Stimulated activated CD4-positive, alpha-beta T cell treated with anti-CD3 and anti-CD28 coated beads, Interleukin-1b, Interleukin-23, amount 100 ng/mL, for 1 hour (primary cell): ENCODE measurements at places on chromosomes 3 and 15.

GRCh38 chr3:139687431-139687830, 9.7 kb upstream of the NMNAT3 start:
- no peak for DNase-seq

- DNase-seq: no peak
These were observed 63.3 kb downstream of the ATP8B4 start for GRCh38 chr15:50055750-50056157.

DNA sequence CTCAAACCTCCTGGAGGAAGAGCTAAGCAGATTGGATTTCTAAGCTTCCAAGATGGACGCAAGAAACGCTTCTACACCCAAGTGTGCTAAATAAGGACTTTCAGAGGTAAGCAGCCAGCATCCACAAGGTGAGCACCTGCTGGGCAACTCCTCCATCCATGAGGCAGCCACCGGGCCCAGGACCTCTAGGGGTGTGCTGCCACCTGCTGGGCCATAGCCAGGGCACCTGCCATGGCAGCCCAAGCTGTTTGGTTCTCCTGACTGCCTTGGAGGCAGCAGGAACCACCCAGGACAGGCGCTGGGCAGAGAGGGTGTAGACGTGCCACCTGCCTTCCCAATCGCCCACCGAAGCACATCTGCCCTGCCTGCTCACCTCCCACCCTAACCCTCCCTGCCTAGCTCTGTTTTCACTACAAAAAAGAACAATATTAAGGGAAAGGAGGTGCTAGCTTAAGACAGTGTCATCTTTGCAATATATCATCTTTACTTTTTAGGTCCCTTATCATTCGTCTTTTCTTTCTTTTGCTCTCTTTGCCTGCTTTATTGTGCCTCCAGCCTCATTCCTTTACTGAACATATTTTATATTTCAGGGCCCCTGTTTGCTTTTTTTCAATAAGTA, 12.9 kb downstream of the C15orf62 start:
- DNase-seq: peak; percentile 52

- no peak for DNase-seq
These were observed 53.7 kb downstream of the TRIM42 start for GRCh38 chr3:140731440-140732119.

DNA sequence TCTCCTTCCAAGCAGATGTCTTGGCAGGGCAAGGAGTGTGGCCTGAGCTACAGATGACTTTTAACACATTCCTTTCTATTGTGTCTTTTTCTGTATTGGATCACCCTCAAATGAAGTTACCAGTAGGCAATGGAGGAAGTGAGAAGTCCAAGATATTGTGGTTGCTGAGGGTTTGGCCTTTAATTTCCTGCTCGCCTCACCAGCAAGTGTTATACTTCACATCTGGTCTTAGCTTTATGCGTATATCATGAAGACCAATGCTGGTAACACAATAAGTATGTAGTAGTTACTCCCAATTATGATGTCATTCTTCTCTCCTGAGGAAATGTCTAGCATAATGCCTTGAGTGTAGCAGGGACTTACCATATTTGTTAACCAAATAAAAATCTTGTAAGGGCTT, 179.9 kb downstream of the ZIC1 start:
- no peak for DNase-seq

GRCh38 chr3:176431038-176431418, 766.3 kb downstream of the TBL1XR1 start:
- no peak for DNase-seq

- no peak for DNase-seq
These were observed 135.1 kb upstream of the HACD2 start for GRCh38 chr3:123719862-123720453.

- DNase-seq: no peak
These were observed 285.1 kb upstream of the STAC start for GRCh38 chr3:36095238-36095637.

DNA sequence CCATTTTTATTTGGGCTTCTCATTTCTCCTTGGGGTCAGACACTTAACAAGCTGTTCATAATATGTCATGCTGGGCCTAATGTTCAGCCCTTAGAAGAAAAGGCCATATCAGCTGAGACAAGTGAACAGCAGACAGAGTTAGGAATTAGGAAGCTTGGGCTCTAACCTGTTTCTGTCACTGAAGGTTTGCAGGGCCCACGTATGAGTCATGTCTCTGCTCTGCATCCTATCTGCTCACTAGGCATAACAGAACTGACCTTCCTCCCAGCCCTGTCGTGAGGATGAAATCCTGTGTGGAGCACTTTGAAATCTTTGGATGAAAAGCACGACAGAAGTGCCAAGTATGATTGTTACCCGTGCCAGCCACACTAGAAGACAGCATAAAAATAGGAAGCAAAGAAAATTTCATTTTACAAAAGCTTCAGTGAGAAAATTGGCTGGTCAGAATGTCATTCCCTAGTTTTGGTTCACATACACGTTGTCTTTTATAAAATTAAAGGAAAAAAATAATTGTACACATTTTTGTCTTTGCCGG, 26.5 kb upstream of the CD47 start:
- no peak for DNase-seq

- no peak for DNase-seq
These were observed 171.4 kb downstream of the CNTN3 start for GRCh38 chr3:74443102-74443501.

DNA sequence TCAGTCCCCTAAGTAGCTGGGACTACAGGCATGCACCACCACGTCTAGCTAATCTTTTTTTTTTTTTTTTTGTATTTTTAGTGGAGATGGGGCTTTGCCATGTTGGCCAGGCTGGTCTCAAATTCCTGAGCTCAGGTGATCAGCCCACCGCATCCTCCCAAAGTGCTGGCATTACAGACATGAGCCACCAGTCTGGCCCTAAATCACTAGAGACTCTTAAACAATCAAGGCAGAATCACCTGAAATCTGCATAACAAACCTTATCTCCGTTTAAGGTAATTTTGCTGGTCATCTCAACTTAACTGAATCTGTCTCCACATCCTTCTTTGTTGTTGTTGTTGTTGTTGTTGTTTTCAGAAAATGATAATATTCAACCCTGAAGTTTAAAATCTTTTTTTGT, 5.6 kb upstream of the TRMT10C start:
- no peak for DNase-seq

DNA sequence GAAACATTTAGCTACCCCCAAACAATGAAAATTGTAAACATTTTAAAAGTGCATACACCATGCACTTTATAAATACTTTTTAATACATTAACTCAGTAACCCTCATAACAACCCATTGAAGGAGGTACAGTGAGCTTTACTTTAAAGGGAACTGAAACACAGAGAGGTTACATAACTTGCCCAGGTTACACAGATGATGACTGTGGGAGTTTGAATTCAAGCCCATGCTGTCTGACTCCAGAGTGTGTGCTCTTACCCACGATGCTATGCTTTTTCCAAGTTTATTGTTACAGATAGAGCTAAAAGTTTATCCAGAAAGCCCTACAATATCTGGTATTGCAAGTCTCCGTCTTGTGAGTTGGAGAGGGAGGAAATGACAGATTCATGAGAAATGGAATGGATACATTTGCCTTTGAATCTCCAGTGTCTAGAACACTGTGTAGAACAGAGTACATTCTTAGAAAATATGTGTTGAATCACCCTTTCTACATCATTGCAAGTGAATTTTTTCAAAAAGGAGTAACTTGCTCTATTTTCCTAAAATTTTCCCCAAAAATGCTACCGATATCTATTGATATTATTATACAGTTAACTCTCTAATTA, 428.3 kb downstream of the NAALADL2 start:
- no peak for DNase-seq

- no peak for DNase-seq
These were observed 51.5 kb upstream of the MYZAP start for GRCh38 chr15:57540211-57540610.

GRCh38 chr3:188439080-188439479, 285.1 kb downstream of the LPP start:
- peak; percentile 3 for DNase-seq

GRCh38 chr3:59777066-59777465, 727.2 kb upstream of the CFAP20DC start:
- no peak for DNase-seq

DNA sequence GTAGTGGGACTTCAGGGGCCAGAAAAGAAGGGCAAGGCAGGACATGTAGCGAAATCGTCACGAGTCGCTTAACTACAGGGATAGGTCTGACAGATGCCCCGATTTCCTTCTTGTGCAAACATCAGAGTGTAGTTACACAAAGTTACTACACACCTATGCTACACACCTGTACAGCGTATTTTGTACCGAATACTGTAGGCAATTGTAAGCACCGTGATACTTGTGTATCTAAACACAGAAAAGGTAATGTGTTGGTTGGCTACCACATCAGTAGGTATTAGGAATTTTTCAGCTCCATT, 515 bp upstream of the MTHFS start:
- no peak for DNase-seq

DNA sequence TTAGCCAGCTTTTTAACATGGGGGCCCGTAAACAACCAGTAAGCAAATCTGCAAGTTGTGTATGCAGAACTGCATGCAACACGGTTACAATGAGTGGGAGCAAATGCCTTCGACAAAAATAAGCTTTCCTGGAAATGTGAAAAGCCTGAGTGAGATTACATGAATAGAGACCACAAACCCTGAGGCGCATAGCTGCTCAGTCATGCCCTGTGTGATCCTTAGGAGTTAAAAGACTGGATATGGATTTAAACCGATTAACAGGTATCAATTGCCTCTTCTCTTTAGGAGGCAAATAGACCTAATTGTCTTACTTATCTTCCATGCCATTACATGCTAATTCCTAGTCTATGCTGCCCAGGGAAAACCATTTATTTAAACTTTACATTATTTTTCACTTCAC, 810.3 kb downstream of the ROBO1 start:
- DNase-seq: no peak

GRCh38 chr3:132332508-132332907, 15.3 kb downstream of the ACP3 start:
- DNase-seq: no peak

DNA sequence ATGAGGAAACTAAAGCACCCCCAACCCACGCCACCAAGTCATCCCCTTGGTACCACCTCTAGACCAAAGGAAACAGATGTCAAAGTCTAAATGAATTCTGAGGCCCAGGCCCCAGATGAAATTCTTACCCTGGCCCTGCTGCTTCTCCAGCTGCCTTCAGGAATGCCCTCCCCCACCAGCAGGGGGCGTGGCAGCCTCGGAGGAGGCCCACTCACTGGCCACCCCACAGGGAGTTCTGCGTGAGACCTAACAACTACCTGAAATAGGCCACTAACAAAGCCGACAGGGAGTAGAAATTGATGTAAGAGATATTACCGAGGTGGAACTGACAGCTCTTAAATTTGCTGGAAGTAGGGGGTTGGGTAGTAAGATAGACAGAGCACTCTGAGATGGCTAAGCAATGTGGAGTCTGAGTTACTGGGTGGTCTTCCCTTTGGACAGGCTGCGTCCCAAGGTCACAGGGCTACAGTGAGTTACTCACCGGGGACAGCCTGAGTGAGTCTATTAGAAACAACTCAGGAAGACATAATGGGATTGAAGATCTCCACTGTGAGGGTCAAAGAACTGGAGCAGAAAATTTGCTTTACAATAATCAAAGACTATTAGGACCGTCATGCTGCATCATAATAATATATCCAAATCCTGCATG, 240.7 kb downstream of the SHOX2 start:
- no peak for DNase-seq

DNA sequence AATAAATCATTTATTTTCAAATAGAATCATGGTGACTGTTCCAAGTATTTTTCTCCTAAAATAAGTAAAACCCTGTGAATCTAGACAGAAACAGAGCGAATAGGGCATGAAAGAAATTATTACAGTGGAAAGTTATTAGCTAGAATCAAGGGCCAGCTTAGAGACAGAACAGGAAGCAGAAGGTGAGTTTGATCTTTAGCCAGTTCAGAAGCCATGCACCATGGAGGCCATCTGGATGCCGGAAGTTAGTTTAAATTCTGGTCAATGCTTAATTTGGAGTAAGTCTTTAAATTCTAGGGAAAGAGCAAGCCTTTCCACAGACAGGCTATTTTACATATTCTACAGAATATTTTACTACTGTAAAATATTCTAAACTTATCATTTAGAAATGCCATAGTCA, 574.8 kb downstream of the CADM2 start:
- no peak for DNase-seq

GRCh38 chr3:71450162-71450561, 133.4 kb downstream of the FOXP1 start:
- no peak for DNase-seq

DNA sequence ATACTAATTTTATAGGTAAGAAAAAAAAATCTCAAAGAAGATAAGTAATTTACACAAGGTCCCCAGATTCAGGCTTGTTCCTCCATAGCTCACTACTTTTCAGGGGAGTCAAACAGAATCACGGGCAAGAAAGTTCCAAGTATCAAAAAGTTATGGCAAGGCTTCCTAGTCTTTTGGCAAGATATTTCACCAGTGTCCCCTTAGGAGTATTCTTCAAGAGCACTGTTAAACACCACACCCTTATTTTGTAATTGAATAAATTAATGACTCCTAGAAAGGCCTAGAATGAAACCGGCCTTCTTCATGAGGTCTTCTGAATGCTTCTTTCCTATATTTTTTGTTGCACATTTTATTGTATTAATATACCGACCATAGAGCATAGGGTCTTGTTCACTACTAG, 109.7 kb downstream of the MYLK start:
- no peak for DNase-seq

- no peak for DNase-seq
These were observed 107.2 kb downstream of the GTPBP8 start for GRCh38 chr3:113097960-113098447.

DNA sequence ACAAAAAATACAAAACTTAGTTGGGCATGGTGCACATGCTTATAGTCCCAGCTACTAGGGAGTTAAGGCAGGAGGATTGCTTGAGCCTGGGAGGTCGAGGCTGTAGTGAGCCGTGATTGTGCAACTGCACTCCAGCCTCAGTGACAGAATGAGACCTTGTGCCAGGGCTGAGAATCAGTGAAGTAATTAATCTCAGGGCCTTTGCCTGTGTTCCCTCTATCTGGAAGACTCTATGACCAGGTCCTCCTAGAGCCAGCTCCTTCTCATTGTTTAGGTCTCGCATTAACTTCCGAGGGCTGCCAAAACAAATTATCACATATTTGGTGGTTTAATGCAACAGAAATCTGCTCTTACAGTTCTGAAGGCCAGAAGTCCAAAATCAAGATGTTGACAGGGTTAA, 41.4 kb upstream of the FLNB start:
- DNase-seq: no peak
